NCI-H1048 (cell line): ENCODE measurements at places on chromosomes 5 and 9.
A peak's percentile ranks its signal among the peaks of the same experiment; 100 is the strongest.

- no peak for DNase-seq
Measured at GRCh38 chr5:99169309-99169708, 240.5 kb upstream of the CHD1 start.

- no peak for DNase-seq
Measured at GRCh38 chr5:155136216-155136850, 122.8 kb downstream of the KIF4B start.

DNA sequence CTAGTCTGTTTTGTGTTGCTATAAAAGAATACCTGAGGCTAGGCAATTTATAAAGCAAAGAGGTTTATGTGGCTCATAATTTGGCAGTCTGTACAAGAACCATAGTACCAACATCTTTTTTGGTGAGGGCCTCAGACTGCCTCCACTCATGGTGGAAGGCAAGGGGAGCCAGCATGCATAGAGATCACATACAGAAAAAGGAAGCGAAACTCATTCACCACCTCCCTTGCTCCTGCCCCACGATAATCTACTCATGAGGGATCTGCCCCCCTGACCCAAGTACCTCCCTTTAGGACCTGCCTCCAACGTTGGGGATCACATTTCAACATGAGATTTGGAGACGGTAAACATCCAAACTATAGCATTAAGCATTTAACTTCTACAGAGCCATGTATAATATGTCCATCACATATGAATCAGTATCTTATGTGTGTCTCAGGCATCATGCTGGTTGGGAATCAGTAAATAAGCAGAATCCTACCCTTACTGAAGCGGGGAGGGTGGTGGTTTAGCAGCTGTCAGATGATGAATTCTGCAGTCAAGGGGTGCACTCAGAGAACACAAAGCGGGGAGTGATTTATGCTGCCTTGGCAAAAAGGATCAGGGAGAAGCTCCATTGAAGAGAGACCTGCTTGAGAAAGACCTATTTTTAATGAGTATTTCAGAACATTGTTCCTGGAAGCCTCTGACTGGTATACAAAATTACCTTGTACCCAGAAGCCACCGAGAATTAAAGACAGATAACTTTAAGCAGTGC lies 34.8 kb downstream of the HMGXB3 start:
- no peak for DNase-seq

- no peak for DNase-seq
Measured at GRCh38 chr9:109323771-109324170, 2.9 kb upstream of the EPB41L4B start.

DNA sequence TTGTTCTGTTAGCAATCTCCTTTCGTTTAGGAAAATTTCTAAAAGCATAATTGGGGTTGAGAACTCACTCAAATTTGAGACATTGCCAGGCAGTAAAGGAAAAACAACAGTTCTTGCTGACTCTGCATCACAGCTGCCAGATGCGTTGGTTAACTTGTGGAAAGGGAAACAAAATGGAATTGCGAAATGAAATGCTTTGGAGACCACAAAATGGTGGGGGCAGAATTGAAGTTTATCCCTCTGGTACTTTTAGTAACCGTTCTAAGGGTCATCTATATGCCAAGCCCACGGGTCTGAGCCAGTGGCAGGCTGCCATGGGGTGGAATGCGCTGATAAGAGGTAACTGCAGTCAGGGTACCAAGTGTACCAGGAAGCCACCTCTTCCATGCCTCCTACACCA lies 28.6 kb upstream of the SELENOP start:
- DNase-seq = no peak

- peak; percentile 9 for DNase-seq
Measured at GRCh38 chr9:107137495-107138202, 145.4 kb upstream of the RAD23B start.

DNA sequence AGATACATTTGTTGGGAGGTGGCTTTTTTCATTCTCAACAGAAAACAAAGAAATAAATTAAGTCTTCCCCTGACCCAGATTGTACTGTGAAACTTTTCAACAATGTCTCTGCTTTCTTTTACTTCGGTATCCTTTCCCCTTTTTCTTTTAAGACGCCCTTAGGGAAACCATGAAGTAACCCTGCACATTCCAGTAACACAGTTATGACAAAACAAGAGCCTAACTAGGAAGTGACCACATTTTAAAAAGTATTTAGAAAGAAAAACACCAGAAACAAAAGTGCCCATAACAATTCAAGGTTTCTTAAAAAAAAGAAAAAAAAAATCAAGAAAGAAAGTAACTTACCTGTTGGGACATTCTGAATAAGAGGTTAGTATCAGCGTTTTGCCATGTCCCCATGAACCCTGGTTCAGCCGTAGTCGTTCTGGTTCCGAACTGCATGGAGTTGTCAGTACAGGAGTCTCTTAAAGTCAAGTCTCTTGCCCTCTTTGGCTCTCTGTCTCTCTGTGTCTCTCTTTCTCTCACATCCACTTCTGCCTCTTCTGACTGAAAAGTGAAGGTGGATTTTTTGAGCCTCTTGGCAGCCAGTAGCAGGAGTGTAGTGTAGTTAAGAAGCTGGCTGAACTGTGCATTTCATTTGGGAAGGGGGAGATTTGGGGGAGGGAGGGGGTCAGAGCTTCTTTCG lies 142.9 kb downstream of the BNC2 start:
- no peak for DNase-seq

DNA sequence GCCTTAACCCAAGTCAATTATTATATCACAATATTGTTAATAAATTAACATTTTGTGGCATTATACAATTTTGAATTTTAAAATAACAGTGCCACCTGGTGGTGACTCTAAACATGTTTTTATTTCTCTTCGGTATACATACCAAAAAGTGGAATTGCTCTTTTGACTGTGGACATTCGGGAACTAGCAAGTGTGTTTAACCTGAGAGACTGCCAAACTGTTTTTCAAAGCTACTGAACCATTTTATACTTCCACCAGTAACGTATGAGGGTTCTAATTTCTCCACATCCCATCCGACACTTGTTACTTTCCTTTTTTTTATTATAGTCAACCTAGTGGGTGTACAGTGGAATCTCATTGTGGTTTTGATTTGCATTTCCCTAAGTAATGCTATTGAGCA lies 18.3 kb upstream of the HSDL2 start:
- DNase-seq = no peak

GRCh38 chr5:102590467-102590866 lies 91.7 kb upstream of the SLCO6A1 start:
- no peak for DNase-seq

DNA sequence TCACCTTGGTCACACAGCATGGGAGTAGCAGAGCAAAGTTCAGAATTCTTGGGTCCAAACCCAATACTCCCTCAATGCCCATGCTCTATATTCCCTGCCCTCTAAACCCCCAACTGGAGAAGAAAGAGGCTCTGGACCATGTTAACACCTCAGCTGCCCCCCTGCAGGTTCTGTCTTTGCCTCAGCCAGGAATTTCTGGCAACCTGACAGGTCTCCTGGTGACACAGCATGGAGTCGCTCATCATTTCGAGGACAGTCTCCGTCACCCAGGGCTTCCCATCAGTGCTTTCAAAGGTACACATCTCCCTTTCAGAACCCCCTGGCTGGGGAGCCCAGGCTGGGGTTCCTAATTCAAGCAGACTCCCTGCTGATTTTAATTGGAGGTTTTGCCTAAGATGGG lies 189.5 kb downstream of the BRINP1 start:
- no peak for DNase-seq

GRCh38 chr5:142869886-142870285 lies 99.7 kb downstream of the ARHGAP26 start:
- no peak for DNase-seq

DNA sequence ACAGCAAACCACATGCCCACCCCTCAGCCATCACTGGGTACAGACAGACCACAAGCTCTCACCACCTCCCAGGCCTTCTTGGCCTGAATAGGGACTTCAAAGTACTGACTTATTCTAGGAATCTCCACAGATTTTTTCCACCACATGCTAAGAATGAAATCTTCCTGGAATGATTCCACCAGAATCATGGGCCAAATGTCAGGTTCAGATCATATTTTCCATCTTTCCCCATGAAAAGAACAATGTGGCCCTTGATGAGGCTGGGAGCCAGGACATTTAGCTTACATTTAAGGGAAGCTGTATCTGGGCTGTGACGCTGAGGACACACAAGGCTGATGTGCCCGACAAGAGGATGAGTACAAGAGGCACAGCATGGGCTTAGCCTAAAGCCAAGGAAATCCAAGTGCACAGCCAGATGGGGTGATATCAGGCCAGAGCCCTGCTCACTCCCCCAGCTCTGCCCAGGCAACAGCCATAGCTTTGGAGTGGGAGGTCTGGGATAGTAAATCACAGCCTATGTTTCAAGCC lies 28.1 kb downstream of the ACSL6 start:
- no peak for DNase-seq
